Fibroblast of skin of right biceps (primary cell): ENCODE measurements at places on chromosomes 1 and 21.
A peak's percentile ranks its signal among the peaks of the same experiment; 100 is the strongest.

- DNase-seq = no peak
These were observed 35.1 kb downstream of the GPA33 start for GRCh38 chr1:167054946-167055630.

DNA sequence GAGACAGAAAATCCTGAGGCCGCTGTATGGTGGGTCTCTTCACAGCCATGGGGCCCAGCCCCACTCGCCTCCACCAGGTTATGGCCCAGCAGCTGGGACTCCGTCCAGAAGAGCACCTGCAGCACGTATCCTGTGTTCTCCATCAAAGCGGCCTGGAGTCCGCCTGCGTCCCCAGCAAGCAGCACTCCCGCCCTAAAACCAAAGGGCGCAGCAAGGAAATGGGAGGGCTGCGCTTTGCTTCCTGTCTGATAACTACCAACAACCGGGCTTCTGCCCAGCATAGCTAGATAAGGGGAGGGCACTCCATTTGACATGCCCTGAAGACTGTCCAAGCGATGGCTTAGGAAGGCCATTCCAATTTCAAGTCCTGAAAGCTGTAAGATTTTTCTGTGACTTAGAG, 119.9 kb downstream of the KCNJ15 start:
- no peak for DNase-seq

- DNase-seq = no peak
These were observed 319.1 kb upstream of the SGIP1 start for GRCh38 chr1:66214901-66215300.

DNA sequence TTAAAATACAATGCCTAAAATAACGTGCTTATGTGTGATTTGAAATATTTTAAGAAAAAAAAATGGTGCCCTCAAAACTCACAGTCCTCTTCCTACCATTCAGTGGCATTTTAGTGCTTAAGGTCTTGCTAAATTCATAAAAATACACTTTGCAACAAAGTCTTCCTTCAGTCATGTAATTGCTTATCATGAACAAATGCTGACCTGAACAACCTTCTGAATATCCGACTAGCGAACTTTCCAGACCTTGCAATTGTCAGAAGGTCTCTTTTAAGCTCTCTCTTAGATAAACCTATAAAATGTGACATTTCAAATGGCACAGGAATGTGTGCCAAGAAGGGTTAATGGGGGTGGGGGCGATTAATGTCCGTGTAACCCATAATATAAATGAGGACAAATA, 858 bp downstream of the BRINP3 start:
- DNase-seq = no peak

GRCh38 chr1:9766759-9767442, 56.9 kb downstream of the CLSTN1 start:
- DNase-seq = peak; percentile 100

DNA sequence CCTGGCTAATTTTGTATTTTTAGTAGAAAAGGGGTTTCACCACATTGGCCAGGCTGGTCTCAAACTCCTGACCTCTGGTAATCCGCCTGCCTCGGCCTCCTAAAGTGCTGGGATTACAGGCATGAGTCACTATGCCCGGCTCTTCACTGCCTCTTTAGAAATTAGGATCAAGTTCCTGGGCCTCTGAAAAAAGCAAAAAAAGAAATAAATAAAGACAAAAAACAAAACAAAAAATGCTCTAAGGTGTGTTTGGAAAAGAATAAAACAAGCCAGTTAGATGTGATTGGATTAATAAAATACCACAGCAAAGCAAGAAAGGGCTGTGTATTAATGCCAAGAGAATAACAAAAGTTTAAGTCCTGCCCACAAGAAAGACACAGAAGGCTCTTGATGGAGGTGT, 4.2 kb upstream of the ABCB10 start:
- no peak for DNase-seq

DNA sequence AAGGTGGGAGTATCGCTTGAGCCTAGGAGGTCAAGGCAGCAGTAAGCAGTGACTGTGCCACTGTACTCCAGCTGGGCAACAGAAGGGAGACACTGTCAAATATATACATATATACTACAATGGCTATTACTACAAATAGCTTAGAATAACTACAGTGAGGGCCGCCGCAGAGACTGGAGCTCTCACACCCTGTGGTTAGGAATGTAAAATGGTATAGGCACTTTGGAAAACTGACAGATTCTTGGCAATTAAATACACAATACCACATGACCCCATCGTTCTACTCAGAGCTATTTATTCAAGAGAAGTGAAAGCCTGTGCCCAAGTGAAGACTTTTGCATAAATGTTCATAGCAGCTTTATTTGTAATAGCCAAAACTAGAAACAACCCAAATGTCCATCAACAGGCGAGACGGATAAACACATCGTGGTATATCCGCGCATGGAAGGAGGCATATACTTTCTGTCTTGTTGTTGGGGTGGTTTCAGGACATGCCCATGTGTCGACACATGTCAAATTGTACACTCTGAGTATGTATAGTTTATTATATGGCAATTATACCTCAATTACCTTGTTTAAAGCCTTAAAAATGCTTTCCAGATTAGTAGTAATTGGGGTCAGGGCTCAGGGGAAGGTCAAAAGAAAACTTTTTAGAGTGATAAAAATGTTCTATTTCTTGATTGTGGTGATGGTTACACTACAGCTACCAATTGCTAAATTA, 123.4 kb downstream of the RIPK4 start:
- peak; percentile 59 for DNase-seq

DNA sequence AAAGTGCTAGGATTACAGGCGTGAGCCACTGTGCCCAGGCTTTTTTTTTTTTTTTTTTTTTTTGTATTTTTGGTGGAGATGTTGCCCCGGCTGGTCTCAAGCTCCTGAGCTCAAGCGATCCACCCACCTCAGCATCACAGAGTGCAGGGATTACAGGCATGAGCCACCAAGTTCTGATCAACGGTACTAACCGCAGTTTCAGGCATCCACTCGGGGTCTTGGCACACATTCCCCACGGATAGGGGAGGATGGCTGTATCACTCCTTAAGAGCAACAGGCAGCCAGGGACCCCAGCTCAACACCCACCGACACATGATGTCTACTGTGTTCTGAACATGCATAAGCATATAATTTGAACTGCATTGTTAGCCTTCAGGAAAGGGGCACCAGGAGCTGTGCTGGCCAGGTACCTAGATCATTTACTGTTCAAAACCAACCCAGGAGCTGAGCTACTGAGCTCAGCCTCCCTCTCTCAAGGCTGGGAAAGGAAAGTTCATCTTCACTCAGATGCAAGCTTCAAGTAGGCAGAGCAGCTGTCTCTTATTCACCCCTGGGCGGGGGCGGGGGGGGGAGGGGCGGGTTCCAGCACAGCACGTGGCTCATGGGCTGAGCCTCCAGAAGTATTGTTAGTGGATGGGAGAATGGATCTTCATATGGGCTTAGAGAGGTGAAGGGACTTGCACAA, 24.7 kb downstream of the CAPZB start:
- DNase-seq = no peak

DNA sequence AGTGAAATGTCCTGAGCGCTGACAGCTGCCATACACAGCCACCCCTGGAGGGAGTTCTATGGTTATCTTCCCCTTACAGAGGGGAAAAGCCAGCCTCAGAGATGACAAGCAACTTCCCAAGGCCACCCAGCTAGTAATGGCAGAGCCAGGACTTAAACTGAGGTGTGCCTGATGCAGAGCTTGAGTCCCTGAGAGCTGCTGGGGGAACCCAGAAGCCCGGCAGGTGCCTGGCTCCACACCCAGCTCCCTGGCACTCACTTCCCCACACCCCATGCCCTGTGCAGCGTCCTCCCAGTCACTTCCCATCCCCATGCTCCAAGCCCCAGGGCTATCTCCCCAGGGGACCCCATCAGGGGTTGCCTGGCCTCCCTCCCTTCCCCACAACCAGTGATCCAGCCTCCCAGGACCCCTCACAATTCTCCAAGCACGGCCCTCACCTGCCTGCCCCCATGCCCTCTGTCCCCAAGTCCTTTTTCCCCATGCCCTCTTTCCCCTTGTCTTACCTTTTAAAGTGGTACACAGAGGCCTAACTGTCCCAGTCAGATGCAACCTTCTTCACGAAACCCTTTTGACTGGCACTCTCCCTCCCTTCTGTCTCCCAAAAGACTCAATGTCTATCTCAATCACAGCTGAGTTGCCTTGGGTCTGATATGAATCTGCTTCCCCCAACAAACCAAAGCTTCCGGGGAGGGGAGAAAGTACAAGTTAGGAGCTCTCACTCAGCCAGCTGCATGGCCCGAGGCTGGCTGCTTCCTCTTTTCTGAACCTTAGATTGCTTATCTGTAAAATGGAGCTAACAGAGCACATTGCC, 39.8 kb upstream of the LRP8 start:
- DNase-seq = no peak

GRCh38 chr1:76109404-76109803, 34.9 kb downstream of the ST6GALNAC3 start:
- no peak for DNase-seq

DNA sequence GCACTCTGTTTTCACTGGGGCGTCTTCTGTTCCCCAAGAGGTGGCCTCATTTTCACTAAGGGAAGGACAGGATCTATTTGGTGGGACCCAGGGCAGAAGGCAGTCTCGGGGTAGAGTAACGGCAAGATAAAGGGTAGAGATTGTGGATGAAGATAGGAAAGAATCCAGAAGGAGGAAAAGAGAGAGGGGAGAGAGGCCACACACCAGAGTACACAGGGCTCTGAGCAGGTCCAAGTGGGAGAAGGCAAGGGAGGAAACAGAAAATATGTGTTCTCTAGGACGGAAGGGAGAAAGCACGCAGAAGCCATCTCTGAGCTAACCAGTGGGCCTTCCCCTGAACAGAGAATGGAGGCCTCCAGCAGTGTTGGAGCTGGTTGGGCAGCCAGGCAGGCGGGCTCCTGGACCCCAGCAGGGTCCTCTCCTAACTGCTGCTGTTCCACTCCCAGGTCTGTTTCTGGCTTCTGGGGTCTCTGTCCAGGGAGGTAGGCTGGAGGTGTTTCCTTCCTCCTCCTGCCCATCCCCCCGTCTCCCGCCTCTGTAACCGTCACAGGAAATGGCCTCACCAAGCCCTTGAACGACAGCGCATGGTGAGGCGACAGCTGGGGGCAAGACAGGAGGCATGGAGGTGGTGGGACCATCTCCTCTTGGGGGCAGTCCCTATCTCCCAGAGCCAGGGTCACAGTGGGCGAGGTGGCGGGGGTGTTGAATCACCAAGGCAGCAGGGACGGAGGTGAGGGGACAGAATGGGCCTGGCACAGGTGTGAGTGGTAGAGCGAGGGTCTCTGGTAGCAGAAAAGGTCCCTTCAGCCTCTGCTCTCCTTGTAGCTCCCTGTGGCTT, 649 bp downstream of the PTPN7 start:
- DNase-seq = no peak

GRCh38 chr1:189623336-189623735, 854.3 kb downstream of the BRINP3 start:
- no peak for DNase-seq

DNA sequence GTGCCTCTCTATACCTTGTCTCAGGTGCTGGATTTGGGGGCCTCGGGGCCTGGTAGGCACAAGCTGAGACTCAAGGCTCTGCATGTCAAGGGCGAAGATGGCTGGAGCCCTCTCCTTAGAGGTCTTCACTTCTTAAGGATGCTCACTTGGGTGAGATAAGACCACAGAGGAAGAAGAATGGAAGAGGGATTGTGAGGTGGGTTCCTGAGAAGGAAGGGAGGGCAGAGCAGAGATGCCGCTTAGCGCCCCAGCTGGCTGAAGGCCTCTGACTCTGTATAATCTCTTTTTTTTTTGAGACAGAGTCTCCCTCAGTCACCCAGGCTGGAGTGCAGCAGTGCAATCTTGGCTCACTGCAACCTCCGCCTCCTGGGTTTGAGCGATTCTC, 32.2 kb downstream of the SOX13 start:
- no peak for DNase-seq

- peak; percentile 58 for DNase-seq
These were observed 46.3 kb upstream of the IRF2BP2 start for GRCh38 chr1:234656070-234656895.

DNA sequence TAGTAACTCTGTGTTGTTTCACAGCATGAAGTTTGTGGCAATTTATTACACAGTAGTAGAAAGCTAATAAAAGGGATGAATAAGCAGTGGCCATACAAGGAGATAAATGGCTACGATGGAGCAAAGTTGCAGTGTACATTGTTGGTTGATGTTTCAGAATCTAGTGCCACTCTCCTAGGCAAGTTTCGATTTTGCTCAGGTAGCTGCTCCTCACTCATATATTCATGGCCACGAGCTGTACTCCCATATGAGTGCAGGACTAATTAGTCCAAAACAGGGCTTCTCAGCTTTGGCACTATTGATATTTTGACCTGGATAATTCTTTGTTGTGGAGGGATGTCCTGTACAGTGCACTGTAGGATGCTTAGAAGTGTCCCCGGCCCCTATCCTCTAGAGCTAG, 30.0 kb upstream of the ATP1A1 start:
- no peak for DNase-seq

- DNase-seq = no peak
These were observed 42.7 kb downstream of the TAS1R2 start for GRCh38 chr1:18816808-18817207.

DNA sequence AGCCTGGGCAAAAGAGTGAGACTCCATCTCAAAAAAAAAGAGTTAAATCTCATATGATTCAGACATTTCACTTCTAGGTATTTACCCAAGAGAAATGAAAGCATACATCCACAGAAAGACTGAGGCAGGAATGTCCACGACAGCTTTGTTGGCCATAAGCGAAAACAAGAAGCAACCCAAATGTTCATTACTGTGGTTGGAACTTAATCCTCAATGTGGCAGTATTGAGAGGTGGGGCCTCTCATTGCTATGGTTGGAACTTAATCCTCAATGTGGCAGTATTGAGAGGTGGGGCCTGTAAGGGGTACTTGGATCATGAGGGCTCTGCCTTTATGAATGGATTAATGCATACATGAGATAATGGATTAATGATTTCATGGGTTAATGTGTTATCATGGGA, 15.2 kb downstream of the C21orf58 start:
- DNase-seq = no peak

GRCh38 chr1:221327954-221328353, 413.9 kb downstream of the DUSP10 start:
- DNase-seq = no peak

GRCh38 chr1:54543729-54544496, 4.1 kb upstream of the ACOT11 start:
- DNase-seq = peak; percentile 91

DNA sequence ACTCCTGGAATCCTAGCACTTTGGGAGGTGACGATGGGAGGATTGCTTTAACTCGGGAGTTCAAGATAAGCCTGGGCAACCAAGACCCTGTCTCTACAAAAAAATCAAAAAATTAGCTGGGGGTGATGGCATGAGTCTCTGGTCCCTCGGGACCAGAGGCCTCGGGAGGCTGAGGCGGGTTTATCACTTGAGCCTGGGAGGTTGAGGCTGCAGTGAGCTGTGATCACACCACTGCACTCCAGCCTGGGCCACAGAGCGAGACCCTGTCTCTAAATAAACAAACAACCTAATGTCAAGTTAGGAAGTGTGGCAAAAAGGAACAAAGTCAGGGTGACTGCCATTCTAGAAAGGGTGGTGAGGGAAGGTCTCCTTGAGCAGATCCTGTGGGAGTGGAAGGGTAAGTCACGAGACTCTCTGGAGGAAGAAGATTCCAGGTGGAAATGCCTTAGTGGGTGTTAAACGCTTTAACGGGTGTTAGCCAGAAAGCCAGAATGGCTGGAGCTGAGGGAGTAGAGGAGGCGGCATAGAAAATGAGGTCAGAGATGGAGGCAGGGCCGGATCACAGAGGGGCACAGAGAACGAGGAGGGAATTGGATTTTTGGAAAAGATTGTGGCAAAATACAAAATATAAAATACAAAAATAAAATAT, 62.2 kb upstream of the ATP5PO start:
- DNase-seq = no peak

- DNase-seq = peak; percentile 61
These were observed 12.6 kb upstream of the ADORA3 start for GRCh38 chr1:111516005-111516535.
